Tibial nerve (tissue), 4 donors: ENCODE measurements at places on chromosomes 4 and X.

DNA sequence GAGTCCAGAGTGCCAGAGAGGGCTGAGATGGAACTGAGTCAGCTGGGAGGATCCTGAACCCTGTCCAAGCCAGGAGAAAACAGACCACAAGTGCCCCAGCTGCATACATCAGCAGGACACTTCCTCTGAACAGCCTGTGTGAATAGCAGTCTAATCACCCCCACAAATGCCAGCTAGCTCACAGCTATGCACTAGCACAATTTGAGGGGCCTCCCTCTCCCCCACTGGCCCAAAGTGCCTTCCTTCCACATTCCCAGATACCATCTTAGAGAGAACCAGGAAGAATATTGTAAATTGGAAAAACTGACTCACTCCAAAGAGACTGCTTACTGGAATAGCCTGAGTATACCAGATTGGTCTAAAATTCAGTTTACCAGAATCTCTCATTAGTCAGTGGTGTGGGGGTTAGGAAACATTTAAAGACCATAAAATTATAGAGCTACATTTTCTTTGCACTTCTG is 292.6 kb upstream of the KLF3 start:
- H3K4me1 ChIP-seq = peaks cover 3% of the 10 kb centered on the region
- H3K27ac ChIP-seq = no peak overlapping the region
- H3K36me3 ChIP-seq = no peaks in the 10 kb centered on the region
- no peaks in the 10 kb centered on the region for H3K27me3 ChIP-seq
- H3K4me3 ChIP-seq = no peak overlapping the region

DNA sequence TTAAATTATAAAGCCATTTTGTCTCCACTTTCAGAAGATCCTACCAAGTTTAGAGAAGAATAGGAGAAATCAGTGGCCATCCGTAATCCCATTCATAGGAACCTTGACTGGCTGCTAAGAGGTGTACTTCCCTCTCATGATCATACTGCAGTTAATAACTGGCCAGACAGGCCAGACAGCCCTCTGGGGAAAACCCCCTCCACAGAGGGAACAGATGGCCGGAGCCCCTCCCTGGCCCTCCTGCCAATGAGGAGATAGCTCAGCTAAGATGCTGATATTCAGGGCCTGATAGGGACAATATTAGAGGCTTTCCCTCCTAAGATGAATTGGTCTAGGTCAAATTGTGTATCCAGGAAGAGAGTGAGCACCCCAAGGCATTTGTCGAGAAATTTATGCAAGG is 200.0 kb upstream of the MAOA start:
- H3K27me3 ChIP-seq = no peaks in the 10 kb centered on the region
- H3K36me3 ChIP-seq = no peaks in the 10 kb centered on the region
- no peak overlapping the region for H3K27ac ChIP-seq
- H3K4me3 ChIP-seq = no peak overlapping the region
- no peak for DNase-seq

- H3K27me3 ChIP-seq = no peaks in the 10 kb centered on the region
- no peaks in the 10 kb centered on the region for H3K4me1 ChIP-seq
- H3K27ac ChIP-seq = no peak overlapping the region
Measured at GRCh38 chrX:6407542-6407941, 127.4 kb downstream of the VCX3A start.

DNA sequence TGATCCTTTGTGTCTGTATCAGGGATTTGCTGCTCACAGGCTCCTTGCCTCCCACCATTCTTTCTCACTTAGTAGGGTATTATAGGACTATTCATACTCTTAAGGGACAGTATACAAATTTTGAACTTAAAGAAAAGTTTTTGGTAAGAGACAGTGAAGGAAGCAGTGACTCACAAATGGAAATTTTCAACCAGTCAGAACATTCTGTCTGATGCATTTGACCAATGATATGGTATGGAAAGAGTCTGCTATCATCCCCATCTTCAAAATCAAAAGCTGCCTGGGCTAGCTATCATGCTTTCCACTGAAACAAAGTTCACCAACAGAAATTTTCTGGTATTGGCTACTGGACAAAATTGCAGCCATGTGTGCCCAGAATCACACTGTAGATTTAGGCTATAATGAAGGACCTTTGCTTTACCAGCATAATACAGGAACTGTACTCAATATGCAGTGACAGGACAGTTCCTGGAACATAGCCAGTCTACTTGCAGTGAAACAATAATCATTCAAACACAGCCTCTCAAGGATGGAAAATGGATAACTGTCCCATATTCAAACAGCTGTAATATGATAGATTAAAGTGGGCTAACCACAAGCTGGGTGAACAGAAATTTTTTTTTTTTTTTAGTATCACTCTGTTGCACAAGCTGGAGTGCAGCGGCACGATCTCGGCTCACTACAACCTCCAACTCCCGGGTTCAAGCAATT is 109.0 kb upstream of the ACSL4 start:
- H3K4me3 ChIP-seq = no peak overlapping the region
- no peak for DNase-seq
- H3K36me3 ChIP-seq = no peaks in the 10 kb centered on the region
- no peaks in the 10 kb centered on the region for H3K4me1 ChIP-seq

GRCh38 chr4:84917869-84918600 is 48.5 kb downstream of the WDFY3 start:
- H3K4me3 ChIP-seq = no peak overlapping the region
- peaks cover 51% of the 10 kb centered on the region for H3K4me1 ChIP-seq
- no peaks in the 10 kb centered on the region for H3K27me3 ChIP-seq
- no peak for DNase-seq

DNA sequence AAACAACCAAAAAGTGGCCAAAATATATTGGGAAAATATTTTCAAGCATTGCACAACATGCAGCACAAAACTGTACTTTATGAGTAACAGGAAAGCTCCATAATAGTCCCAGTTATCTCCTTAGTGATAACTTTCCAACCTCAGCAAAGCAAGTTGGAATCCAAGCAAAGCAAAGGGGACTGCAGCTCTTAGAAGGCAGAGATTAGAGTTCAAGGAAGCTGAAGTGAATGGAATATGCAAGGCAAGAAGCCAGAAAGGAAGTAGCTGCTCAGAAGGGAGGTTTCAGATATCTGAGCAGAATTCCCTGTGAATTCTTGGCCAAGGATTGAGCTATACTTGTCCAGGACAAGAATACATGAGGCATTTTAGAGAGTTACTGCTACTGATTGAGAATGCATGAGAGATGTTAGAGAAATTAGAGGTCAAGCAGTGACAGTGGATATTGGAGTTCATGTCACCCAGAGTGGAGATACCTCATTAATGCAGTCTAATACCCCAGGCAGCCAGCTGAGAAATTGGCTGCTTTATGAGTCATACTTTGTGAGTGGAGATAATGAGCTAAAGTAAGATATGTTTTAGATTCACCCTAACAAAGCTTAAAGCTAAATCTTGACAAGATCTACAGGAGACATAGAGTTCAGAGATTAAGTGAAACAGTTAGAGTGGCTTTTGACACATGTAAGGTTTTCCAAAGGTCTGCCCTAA is 102.8 kb downstream of the INPP4B start:
- no peaks in the 10 kb centered on the region for H3K36me3 ChIP-seq
- no peak overlapping the region for H3K4me3 ChIP-seq
- no peaks in the 10 kb centered on the region for H3K27me3 ChIP-seq
- no peak overlapping the region for H3K27ac ChIP-seq

- H3K27me3 ChIP-seq = no peaks in the 10 kb centered on the region
- no peaks in the 10 kb centered on the region for H3K36me3 ChIP-seq
- no peak for DNase-seq
- H3K4me1 ChIP-seq = no peaks in the 10 kb centered on the region
- H3K27ac ChIP-seq = peak overlapping the region; percentile 32
Measured at GRCh38 chr4:183636503-183636902, 22.5 kb downstream of the RWDD4 start.

GRCh38 chrX:40145001-40145922 is 47.5 kb upstream of the BCOR start:
- no peak for DNase-seq
- H3K27ac ChIP-seq = no peak overlapping the region
- H3K4me3 ChIP-seq = peak overlapping the region; percentile 45
- peaks cover 12% of the 10 kb centered on the region for H3K4me1 ChIP-seq
- peaks cover 44% of the 10 kb centered on the region for H3K27me3 ChIP-seq

GRCh38 chr4:182141061-182141460 is 102.1 kb upstream of the TENM3 start:
- peak overlapping the region; percentile 46 for H3K27ac ChIP-seq
- no peak for DNase-seq
- H3K27me3 ChIP-seq = peaks cover 41% of the 10 kb centered on the region
- H3K4me1 ChIP-seq = no peaks in the 10 kb centered on the region

GRCh38 chr4:70815370-70815769 is 24.3 kb downstream of the GRSF1 start:
- peaks cover 6% of the 10 kb centered on the region for H3K36me3 ChIP-seq
- no peaks in the 10 kb centered on the region for H3K4me1 ChIP-seq
- H3K27me3 ChIP-seq = no peaks in the 10 kb centered on the region
- no peak overlapping the region for H3K4me3 ChIP-seq

GRCh38 chr4:104915864-104916263 is 230.8 kb upstream of the TET2 start:
- no peaks in the 10 kb centered on the region for H3K4me1 ChIP-seq
- no peak overlapping the region for H3K27ac ChIP-seq
- no peaks in the 10 kb centered on the region for H3K27me3 ChIP-seq
- H3K36me3 ChIP-seq = no peaks in the 10 kb centered on the region

GRCh38 chr4:148114436-148114835 is 327.8 kb downstream of the NR3C2 start:
- H3K4me1 ChIP-seq = peaks cover 23% of the 10 kb centered on the region
- no peak for DNase-seq
- H3K36me3 ChIP-seq = no peaks in the 10 kb centered on the region

DNA sequence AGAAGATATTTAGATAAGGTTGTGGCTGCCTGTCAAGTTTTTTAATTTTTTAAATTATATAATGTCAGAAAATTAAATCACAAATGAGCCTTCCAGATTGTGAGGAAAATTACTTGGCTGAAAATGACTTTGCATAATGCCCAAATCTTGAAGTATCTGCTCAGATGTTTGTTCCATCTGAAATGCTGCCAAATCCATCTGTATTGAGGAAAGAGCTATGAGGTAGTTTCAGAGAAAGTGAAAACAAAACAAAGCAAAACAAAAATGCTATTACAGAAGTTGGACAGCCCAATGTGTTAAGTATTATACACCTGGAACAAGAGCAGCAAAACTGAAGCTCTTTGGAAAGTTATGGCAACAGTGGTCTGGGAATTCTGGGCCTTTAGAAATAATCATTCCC is 23.3 kb upstream of the GUCY1B1 start:
- no peak for DNase-seq
- H3K4me1 ChIP-seq = peaks cover 8% of the 10 kb centered on the region
- H3K27ac ChIP-seq = no peak overlapping the region

GRCh38 chr4:5050520-5051277 is 581 bp upstream of the STK32B start:
- H3K27ac ChIP-seq = no peak overlapping the region
- no peaks in the 10 kb centered on the region for H3K36me3 ChIP-seq
- H3K4me3 ChIP-seq = peak overlapping the region; percentile 38

DNA sequence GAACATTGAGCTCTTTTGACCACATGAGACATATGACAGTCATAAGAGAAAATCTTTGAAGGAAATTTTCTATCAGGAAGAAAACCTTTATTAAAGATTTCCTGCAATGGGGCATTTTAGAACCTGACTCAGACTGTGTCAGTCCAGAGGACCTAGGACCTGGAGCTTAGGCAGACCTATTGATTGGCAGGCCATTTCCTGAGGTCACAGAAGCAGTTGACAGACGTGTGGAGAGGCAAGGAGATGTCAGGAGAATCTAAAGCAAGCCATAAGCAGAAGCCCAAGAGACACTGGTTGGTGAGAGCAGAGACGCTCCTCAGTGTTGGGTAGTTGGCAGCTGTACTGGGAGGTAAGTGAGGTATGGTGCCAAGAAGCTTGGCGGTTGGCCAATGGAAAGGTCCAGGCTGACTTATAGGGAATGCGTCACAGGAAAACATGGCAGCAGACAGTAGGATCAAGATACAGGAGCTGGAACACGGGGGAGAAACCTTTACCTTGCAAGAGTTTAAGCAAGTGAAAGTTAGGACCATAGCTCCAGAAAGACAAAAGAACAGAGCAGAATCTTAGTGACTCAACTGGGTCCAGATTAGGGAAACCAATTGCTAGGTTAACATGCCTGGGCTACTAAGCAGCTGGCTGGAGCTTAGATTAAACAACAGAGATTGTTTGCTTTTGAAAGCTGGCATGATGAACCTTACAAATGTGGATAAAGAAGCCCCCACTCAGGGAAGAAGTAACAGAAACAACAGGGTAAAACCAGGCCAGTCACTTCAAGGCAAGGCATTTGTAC is 18.6 kb downstream of the PALLD start:
- H3K27me3 ChIP-seq = no peaks in the 10 kb centered on the region
- peaks cover 4% of the 10 kb centered on the region for H3K4me1 ChIP-seq
- H3K36me3 ChIP-seq = no peaks in the 10 kb centered on the region
- H3K27ac ChIP-seq = no peak overlapping the region
- H3K4me3 ChIP-seq = no peak overlapping the region

- no peak overlapping the region for H3K27ac ChIP-seq
- H3K4me3 ChIP-seq = no peak overlapping the region
- DNase-seq = no peak
- no peaks in the 10 kb centered on the region for H3K27me3 ChIP-seq
Measured at GRCh38 chr4:26375551-26375950, 54.7 kb downstream of the RBPJ start.

DNA sequence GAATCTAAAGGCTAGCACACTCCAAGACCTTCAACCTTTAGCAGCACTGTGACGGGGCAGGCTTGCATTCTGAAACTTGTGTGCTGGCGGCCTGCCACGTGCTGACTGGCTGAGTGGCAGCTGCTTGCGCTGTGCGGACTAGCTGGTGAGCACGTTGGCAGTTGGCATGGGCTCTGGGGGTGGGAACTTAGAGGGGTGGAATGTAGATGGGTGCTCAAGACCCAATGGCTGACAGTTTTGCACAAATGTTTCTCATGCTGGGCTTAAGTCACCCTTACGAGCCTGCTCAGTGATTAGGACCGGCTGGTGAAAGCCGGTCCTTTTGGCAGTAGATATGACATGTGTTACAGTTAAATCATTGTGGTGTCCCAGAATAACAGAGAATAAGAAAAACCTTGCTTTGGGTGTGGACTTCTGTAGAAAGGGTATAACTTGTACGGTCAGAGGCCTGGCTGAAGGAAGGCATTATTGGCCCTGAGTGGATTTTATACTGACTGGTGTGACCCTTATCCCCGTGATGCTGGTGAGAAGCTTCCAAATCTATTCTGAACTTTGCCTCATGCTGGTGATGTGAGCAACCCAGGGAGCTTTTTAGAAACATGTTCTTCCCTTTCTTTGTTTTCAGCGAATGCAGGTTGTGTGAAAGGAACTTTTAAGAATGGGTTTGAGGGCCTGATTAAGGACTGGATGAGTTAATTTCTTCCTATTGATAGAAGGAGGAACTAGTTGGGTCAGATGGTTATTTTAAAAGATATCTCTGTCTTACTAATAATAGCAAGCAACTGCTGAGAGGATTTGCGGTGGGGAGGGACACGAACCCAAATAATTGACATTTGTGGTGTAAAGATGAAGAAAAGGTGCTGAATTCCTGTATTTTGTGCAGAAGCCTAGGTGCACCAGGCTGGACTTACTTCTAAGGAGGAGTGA is 107.4 kb upstream of the SLC4A4 start:
- DNase-seq = peak; percentile 52
- no peak overlapping the region for H3K4me3 ChIP-seq
- H3K27me3 ChIP-seq = no peaks in the 10 kb centered on the region
- no peaks in the 10 kb centered on the region for H3K36me3 ChIP-seq
- H3K4me1 ChIP-seq = no peaks in the 10 kb centered on the region
- no peak overlapping the region for H3K27ac ChIP-seq

GRCh38 chr4:7021930-7022664 is 21.1 kb upstream of the TADA2B start:
- no peaks in the 10 kb centered on the region for H3K27me3 ChIP-seq
- H3K4me1 ChIP-seq = no peaks in the 10 kb centered on the region
- peaks cover 13% of the 10 kb centered on the region for H3K36me3 ChIP-seq
- no peak for DNase-seq

- no peak overlapping the region for H3K27ac ChIP-seq
- H3K27me3 ChIP-seq = no peaks in the 10 kb centered on the region
- no peak overlapping the region for H3K4me3 ChIP-seq
- H3K36me3 ChIP-seq = no peaks in the 10 kb centered on the region
Measured at GRCh38 chrX:116975517-116975916, 512.7 kb upstream of the CT83 start.
